Choroid plexus epithelial cell (primary cell): ENCODE measurements at places on chromosomes 7 and 10.

- no peak for DNase-seq
Observed at GRCh38 chr10:13809427-13809826, 222.7 kb downstream of the PRPF18 start.

DNA sequence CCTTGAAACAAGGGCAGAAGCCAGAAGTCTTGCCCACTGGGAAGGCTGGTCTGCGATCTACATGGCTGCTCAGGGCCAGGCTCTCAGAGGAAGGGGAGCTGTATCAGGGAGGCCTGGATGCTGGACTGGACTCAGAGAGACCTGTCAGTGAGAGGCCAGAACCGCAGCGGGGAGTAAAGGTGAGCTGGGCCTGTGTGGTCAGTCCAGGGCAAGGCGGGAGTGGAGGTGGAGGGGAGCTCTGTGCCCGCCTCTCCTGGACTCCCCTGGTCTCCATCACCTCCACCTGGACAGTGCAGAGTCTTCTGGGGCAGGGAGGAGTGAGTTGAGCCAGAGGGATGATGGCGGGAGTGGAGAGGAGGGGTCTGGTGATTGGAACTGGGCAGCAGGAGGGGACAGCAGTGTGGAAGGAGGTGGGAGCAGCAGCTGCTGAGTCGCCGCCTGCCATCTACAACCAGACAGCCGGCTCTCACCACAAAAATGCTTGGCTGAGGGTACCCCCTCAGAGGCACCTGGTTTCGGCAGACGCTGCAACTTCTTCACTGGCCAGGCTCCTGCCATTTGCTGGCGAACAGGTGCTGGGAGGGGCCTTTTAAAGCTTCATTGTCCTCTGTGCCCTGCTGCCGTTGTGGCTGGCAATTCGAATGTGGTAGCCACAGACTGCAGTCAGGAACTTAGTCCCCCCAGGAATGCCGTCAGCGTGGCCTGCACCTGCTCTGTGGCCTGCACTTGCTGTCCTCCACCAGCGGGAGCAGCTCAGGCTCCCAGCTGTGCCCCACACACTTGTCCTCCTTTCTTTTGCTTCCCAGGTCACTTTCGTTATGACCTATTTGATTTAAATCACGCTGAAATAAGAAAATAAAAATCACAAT lies 3.5 kb downstream of the RASSF4 start:
- DNase-seq, result no peak

GRCh38 chr10:70834441-70835151 lies 18.8 kb downstream of the SGPL1 start:
- no peak for DNase-seq

- no peak for DNase-seq
Observed at GRCh38 chr7:131045526-131045925, 282.1 kb upstream of the MKLN1 start.

DNA sequence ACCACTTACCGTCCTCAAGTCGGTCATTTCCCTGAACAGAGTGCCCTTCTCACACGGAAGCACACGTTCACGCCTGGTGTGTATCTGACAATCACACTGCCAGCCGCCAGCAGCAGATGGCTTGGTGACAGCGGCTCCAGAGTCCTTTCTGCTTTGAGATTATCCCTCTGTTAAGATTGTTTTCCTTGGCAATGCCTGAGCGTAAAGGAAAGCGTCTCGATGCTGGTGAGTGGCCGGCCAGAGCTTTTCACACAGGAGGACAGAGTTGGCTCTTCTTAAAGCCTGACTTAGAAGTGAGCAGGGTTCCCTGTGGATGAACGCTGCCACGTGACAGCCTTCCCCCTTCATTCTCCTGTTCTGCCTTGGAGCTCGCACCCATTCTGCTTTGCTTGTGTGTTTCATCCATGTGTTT lies 22.1 kb upstream of the PRKAR1B start:
- peak; percentile 55 for DNase-seq

DNA sequence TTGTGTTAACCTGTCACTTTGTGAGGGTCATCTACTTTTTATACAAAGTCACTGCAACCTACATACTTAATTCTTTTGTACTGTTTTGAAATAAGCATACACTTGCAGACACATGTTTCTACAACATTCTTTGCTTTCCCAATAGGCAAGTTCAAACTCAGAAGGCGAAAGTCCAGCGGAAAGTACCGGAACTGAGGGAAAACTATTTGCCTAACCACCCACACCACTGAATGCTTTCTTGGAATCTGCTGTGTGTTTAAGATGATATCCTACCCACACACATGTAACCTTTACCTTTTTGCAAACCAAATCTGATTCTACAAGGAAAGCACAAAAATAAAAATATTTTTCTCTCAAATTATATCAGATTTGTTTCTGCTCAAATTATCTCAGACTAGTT lies 139.4 kb upstream of the AGR3 start:
- DNase-seq, result peak; percentile 83

DNA sequence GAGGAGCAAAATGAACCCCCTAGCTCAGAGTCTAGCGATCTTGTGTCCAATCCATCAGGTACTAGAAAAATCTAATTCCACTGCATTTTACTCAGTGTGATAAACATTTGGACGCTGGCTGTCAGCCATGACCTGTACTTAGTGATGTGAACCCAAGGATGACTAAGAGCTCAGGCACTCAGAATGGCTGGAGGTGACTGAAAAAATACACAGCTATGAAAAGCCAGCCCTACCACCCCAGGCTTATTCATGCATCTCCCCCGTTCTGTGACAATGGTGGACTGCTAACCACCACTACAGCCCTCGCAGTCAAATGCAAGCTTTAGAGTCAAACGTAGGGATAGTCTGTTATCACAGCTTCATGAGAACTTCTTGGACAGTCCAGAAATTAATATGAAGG lies 14.9 kb downstream of the AFAP1L2 start:
- peak; percentile 87 for DNase-seq

DNA sequence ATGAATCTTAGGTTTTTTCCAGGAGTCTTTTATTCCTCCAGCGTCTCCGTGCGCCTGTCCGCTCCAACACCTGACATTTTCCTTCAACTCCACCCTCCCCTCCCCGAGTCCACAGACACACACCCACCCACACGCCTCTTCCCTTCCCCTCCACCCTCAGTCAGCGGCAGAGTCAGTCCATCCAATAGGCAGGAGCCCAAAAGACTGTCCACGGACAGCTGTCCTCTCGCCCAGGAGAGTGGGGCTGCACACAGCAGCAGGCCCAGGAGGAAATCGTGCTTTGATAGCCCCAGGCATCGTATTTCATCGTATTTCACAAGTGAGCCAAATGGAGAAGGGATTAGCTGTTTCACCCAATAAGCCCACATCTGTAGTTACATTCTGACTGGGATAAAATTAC lies 285.1 kb downstream of the ZEB1 start:
- DNase-seq, result peak; percentile 34

DNA sequence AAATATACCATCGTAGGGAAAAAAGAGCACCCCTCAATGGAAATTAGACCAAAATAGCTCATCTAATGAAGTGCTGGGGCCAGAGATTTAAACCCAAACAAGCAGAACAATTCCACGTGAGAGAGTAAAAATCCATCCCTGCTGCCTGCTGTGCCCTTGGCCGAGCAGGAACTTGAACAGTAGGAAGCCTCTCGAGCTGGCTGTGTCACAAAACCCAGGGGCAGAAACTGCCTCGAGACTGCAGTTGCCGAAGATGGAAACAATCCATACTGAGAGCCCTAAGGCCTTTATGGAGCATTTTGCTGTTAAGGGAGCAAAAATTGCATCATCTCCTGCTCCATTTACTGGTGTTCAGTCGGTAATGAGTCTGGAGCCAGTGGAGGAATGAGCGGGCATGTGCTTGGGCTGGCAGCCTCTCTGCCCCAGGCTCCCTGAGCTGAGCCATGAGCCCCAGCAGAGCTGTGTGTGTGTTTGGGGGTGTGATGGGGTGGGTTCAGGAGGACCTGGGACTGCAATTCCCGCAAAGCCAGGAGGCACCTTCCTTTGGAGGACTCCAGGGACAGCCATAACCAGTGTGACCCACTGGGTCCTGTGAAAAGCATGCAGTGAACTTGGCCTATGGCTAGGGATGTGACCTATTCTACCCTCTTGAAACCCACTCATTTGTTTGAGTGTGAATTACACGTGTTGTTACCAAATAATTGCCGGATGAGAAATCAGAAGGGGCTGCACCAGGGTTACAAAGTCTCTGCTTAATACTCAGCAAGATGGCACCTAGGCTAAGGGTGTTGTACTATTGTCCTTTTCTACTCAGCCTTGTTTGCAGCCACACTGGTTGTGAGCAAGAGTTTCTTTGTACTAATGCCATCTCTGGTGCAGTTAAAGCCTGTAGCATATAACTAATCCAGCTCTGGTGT lies 58.3 kb downstream of the CDHR3 start:
- DNase-seq, result peak; percentile 79

GRCh38 chr10:62131724-62132123 lies 136.9 kb downstream of the RTKN2 start:
- no peak for DNase-seq

GRCh38 chr10:56874950-56875349 lies 513.9 kb upstream of the ZWINT start:
- DNase-seq, result no peak

DNA sequence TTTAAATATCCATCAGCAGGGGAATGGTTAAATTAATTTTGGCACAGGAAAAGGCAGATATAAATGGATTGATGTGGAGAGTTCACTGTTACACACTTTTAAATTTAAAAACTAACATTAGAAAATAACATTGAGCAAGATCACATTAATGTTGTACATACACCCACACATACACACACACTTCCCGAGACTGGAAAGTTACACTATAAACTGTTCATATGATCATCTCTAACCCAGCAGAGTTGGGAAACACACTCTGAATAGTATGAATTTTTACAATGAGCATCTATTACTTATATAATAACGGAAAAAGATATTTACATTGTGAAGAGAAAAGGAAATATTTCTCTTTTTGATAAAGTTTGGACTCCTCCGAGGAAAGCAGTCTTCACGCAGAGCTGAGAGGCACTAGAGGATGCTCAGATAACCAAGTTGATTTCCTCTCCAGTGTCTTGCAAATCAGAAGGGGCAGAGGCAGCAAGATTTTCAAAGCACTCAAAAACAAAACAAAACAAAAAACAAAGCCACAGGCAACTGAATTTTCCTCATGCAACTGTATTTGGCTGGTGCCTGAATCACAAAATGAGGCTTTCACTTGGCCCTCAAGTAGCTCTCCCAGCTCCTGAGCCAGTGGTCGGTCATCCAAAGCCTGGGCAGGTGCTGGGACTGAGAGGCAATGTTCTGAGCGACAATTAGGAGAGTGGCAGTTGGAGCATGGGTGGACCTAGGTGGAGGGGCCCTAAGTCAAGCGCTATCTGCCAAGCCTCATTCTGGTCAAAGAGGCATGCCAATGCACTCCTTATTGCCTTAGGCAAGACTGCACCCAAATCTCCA lies 10.5 kb upstream of the GATAD1 start:
- DNase-seq, result peak; percentile 36
